ENCODE measurements at places on chromosomes 7 and 10.
A peak's percentile ranks its signal among the peaks of the same experiment; 100 is the strongest.

DNA sequence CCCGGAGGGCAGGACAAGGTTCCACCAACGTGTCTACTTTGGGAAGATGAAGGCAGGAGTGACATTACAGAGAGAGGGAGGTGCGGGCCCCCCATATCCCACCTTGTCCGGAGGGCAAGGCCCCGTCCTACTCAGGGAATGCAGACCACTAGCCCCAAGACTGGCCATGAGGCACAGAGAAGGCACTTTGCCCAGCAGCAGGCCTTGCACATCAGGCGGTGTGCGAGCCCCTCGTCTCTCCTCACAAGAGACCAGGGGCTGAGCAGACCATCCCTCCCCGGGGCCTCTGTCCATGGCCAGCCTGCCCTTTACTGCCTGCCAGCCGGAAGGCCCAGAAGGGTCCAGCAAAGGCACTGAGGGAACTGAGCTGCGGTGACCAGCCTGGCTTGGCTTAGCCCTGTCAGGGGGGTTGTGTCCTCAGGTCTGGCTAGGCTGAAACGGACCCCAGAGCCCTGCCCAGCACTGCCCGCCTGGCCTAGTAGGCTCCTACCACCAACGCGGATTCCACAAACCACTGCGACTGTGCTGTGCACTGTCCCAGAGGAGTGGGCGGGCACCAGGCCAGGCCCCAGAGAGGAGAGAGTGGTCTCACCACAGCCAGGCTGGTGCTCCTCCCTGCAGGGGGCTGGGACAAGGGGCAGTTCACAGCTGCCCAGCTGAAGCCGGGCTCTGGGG, 16.7 kb downstream of the CAMK2B start:
- DNase-seq = no peak

GRCh38 chr7:107213193-107213788, 44.5 kb downstream of the HBP1 start:
- no peak for DNase-seq

DNA sequence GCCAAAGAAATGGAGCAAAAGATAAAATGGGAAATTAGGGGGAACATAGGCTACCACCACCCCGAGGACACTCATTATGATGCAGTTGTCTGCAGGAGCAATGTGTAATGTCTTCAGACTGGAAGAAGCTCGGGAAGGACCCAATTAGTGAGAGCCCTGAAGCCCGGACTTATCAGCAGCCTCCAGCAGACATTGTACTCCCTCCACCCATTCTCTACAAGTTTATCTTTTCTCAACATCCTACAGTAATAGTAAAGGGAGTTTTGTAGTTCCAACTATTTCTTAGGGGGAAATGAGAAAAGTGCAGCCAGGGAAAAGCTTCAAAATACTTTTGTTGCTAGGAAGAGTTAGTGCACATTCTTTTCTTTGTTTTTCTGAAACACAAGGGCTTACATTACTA, 657.3 kb upstream of the COBL start:
- DNase-seq = no peak

DNA sequence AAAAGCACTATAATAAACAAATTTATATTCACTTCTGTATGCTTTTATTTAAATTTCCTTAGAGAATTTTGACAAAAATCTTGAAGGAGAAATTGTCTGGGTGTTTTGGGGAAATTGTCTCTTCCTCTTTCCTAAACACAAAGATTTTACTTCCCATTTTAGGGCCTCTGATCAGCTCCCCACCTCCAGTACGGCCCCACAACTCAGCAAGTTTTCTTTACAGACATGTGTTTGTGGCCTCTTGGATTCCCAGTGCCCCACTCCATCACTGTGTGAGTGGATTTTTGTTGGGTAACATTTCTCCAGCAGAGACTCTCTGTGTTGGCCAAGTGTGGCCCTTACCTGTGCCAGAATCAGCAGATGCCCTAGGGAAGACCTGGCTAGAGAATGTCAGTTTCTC, 182.8 kb upstream of the CDC14C start:
- no peak for DNase-seq

GRCh38 chr7:44150466-44150832, 9.3 kb upstream of the MYL7 start:
- DNase-seq = peak; percentile 52

GRCh38 chr7:33854801-33855350, 50.5 kb upstream of the BMPER start:
- DNase-seq = no peak

- DNase-seq = no peak
These were observed 184.2 kb upstream of the BET1 start for GRCh38 chr7:94188350-94188749.

DNA sequence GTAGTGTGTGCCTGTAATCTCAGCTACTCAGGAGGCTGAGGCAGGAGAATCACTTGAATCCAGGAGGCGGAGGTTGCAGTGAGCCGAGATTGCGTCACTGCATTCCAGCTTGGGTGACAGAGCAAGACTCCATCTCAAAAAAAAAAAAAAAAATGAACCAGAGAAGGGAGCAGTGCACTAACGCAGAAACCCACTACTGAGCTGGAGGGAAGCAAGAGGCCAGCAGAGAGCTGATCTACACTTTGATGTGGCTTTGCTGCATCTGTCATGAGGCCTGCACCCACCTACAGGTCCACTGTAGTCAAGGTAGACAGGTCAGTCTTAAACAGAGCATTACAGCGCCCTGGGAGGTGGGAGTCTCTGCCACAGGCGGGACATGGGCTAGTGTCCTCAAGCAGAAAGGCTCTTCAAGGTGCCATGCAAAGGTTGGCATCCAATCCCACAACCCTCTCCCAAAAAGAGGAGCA, 30.0 kb downstream of the MAT1A start:
- no peak for DNase-seq

GRCh38 chr10:68135922-68136792, 26.9 kb downstream of the MYPN start:
- DNase-seq = peak; percentile 9

DNA sequence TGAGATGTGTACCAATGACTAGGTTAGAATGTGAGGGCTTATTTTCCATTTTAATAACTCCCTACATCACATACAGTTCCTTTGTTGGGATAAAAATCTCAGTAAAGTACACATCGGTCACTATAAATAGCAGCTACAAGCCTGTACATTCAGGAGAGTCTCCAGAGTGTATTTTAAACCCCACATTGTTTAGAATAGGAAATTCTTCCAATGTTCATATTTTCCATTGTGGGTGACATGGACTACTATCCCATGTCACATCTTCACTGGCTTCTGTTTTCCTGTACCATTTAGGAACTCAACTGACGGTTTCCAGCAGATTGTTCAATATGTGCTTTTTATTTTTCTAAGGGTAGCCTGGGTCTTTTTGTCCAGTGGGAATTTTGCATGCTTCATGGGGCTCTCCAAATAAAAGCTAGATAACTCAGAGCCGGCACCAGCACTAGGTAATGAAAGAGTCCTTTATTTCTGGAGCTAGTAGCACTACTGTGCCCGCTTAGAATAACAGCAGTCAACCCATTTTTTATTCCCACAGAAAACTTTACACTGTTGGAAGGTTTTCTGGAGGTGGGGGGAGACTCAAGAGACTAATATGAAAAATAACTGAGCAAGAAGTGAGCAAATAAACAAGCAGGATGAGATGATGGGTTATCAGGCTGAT, 100.5 kb downstream of the CALD1 start:
- no peak for DNase-seq

GRCh38 chr7:30780941-30781340, 9.7 kb downstream of the MINDY4 start:
- no peak for DNase-seq

DNA sequence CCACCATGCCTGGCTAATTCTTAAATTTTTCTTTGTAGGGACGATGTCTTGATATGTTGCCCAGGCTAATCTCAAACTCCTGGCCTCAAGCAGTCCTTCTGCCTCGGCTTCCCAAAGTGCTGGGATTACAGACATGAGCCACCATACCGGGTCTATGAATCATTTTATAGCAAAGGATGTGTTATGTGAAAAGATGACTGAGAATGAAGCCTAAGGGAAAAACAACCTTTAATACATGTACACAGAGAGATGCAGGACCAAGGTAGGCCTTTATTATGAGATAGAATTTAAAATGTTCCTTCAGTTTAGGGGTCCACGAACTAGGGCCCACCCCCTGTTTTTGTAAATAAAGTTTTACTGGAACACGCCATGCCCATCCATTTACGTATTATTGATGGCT, 41.0 kb downstream of the UBE2H start:
- no peak for DNase-seq

DNA sequence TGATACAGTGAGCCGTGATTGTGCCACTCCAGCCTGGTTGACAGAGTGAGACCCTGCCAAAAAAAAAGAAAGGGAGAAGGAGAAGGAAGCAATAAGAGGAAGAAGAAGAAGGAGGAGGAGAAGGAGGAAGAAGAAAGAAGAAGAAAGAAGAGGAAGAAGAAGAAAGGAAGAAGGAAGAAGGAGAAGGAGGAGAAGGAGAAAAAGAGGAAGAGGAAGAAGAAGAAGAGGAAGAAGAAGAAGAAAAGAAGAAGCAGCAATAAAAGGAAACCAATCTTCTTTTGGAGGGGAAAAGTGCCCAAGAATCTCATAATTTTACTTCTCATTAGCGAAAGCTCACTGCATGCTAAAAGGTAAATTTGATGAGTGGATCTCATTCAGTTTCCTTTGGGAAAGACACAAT, 85.7 kb upstream of the GLCCI1 start:
- no peak for DNase-seq

GRCh38 chr7:17142831-17143541, 155.5 kb upstream of the AHR start:
- DNase-seq = no peak

GRCh38 chr7:32264702-32265284, 194.6 kb upstream of the PDE1C start:
- DNase-seq = no peak

DNA sequence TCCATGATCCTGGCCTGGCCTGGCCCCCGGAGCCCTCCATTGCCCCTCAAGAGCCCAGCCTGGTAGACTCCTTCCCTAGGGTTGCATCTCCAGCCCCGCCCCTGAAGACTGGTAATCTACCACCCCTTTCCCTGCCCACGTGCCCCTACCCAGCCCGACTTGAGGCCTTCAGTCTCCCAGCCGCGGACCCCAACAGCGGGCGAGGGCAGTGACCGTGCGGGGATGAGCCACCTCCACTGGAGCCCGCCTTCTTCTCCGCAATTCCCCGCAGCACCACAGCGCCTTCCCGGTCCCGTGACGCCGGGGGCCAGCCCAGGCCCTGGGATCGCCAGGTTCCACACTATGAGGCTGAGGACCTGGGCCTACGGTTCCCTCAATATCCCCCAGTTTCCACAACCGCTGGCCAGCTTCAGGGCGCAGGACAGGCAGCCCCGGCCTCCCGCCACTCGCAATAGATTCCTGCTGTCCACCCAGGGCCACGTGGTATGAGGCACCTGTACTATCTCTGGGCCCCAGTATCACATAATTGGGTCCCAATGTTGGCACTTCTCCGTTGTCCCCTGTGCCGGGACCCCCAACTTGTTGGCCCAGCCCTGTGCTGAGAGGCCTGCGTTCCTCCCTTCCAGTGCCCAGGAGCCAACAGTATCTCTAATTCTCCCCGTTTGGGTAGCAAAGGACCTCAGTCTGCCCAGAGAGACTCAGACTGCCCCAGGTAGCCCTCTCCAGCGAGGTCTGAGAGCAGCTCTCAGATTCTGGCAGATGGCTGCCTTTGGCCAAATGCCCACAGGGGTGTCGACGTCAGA, 1.1 kb upstream of the GPRIN2 start:
- no peak for DNase-seq

GRCh38 chr7:157279741-157280215, 57.0 kb upstream of the DNAJB6 start:
- no peak for DNase-seq

GRCh38 chr10:591646-592045, 97.8 kb downstream of the DIP2C start:
- DNase-seq = no peak

DNA sequence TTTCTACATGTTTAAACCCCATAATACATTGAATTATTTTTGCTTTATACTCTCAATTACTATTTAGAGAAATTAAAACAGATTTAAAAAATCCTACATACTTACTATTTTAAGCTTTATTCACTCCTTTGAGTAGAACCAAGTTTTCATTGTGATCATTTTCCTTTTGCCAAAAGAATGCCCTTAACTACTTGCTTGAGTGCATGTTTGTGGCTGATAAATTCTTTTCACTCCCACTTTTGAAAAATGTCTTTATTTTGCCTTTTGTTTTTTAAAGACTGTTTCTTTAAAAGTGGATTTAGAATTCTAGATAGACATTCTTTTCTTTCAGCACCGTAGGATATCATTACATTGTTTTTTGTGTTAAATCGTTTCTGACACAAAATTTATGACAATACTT, 22.3 kb upstream of the AGR3 start:
- DNase-seq = no peak

DNA sequence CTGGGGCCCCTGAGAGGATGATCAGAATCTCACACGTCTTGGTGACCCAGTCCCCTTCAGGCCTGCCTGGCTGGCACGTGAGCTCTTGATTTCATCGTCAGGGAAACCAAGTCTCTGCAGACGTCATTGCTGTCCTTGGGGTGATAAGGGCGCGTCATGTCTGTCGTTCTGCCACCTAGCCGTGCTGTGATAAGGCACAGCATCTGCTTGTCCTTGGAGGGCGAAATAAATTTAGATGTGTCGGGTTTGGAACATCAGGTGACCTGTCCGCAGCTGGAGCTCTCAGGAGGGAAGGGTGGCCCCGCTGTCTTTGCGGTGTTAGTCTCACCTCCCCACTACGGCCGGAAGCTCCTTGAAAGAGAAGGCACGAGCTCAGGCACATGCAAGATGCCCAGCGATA, 129.2 kb downstream of the GRK5 start:
- no peak for DNase-seq

DNA sequence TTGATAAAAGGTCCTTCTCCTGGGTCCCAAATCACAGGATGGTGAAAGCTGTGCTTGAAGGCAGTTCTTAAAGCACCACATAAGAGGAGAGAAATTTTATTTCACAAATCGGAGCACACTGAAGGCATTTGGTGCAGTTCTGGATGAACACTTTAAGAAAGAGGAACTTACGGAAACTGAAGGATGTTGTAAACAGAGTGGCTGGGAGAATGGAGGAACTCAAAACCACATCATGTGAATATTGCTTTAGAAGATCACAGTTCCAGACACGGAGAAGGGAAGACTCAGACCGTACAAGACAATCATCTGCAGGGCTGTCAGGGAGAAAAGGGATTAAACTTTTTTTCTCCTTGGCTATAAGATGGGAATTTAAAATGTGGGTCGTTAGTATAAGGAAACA, 9.0 kb upstream of the GPR141 start:
- no peak for DNase-seq

DNA sequence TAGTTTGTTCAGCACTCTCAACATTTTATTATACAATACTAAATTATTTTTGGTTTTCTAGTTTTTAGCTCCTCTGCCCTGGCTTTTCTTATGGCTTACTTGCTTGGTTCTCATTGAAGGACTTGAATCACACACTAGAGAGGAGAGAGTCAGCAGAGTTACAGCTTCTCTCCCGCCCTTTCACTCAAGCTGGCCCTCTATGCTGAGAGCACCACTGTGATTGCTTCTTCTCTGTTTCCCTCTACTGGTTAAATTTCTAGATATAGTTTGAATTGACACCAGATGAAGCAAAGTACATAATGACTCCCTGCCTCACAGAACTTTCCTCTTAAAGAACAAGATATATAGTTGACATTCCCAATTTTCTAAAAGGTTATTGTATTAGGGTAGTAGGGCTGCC, 767.3 kb upstream of the SORCS1 start:
- no peak for DNase-seq

GRCh38 chr7:75892634-75893272, 13.9 kb downstream of the RHBDD2 start:
- DNase-seq = peak; percentile 58
